NCI-H187 (cell line): ENCODE measurements at places on chromosomes 13 and 19.

GRCh38 chr13:29849071-29849631, 1.3 kb downstream of the UBL3 start:
- no peak for DNase-seq

GRCh38 chr19:49442354-49442753, 1.0 kb upstream of the SLC17A7 start:
- DNase-seq, result no peak

DNA sequence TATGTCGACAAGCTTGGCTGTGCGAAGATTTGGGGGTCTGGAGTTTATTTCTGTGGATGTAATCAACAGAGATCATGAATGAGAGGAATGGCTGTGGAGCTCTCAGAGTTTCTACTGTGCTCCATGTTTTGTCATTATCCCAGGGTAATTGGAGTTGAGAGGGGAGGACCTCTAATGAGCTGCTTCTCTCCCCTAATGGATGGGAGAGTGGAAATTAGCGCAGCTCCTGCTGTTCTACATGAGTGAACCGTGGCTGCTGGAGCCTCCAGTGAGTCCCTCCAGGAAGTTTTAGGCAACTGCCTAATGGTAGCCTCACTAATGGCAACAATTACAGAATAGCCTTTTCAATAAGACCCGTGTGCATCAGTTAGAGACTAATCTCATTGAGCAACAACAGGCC, 31.3 kb upstream of the FGF9 start:
- DNase-seq, result no peak

- DNase-seq, result peak; percentile 86
These were observed 33.6 kb downstream of the ZNF383 start for GRCh38 chr19:37251308-37252229.

DNA sequence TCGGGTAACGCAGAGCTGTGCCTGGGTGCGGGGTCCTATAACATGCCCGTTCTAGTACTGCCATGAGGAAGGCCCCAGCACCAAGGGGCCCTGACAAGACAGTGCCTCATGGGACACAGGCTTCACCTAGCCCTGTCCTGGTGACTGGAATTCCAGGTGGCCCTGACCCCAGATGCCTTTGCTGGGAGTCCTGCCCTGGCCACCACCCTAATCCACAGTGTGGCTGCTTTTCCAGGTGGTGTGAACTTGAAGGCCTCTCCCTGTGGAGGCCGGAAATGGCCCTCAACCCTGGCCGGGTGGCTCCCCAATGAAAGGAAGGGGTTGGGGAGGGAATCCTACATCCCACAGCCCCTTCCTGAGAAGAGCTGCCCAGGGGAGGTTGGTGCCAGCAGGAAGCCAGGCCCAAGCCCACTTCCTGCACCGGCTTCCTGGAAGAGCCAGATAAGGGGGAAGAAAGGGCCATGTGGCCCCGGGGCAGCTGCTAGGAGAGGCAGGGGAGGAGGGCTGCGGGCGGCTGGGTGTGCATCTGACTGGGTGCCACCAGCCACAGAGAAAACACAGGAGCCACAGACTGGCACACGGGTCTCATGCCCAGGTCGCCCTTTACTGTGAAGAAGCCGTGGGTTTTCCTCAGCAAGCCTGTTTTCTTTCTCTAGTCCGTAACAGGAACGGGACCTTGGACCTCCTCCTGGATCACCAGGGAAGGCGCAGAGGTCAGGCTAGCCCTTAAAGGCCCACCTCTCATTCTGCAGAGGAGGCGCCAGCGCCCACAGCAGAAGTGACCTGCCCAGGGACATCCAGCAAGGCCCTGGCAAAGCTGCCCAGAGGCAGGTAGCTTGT, 4.7 kb downstream of the LSM4 start:
- DNase-seq, result no peak

- DNase-seq, result no peak
These were observed 96.8 kb downstream of the ARHGEF7 start for GRCh38 chr13:111211789-111212516.

DNA sequence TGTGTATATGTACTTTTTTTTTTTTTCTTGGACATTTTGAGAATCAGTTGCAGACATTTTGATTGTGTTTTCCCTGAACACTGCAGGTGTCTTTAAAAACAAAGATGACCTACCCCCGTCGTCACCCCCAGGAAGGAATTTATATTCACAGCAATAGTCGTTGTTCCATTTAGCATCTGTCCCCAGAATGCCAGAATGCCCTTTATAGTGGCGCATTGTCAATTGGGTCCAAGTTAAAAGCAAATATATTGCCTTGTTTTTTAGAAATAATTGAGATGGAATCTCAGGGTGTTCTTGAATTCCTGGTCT, 1.8 kb upstream of the RNF225 start:
- no peak for DNase-seq

DNA sequence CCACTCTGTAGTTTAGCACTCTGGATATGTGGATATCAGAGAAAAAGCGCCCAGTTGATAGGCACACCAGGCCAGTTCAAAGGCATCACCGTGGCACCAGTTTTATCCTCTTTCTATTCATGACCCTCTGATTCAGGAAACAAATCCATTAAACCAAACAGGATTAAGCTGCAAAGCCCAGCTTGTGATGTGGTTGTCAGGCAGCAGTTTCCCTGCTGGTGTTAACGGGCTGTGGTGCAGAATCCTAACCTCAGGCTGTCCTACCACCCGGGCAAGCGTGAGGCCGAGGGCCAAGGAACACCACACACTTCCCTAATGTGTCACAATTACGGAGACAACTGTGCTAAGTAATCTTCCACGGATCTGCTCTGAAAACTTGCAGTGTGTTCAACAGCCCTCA, 209.1 kb downstream of the OLFM4 start:
- DNase-seq, result no peak

GRCh38 chr13:110274687-110275086, 32.3 kb downstream of the COL4A1 start:
- no peak for DNase-seq

- no peak for DNase-seq
These were observed 96.5 kb downstream of the ING1 start for GRCh38 chr13:110809871-110810486.

- peak; percentile 74 for DNase-seq
These were observed 416.4 kb downstream of the ITGBL1 start for GRCh38 chr13:101868585-101869469.

- no peak for DNase-seq
These were observed 63.1 kb downstream of the CRYL1 start for GRCh38 chr13:20462533-20462915.

- no peak for DNase-seq
These were observed 3.8 kb downstream of the ZC3H4 start for GRCh38 chr19:47109541-47110375.

DNA sequence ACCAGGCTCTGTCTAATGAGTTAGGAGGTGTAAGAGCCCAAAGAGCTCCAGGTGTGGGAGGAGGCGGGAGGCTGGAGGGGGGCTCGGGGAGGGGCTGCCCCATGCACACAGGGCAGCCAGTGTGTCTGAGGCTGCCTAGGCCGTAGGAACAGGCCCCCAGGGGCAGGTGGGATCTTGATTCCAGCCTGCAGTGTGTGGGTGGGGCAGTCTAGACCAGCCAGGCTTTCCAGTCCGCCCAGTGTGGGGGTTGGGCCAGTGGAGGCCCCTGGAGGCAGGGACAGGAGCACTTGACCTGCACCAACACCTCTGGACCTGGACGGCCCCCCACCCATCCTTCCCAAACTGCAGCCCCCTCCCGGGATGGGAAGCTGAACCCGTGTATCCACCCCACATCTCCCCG, 5.4 kb upstream of the CAMSAP3 start:
- DNase-seq, result no peak
